Stimulated activated CD4-positive, alpha-beta T cell treated with anti-CD3 and anti-CD28 coated beads, Interleukin-15, amount 100 ng/mL, for 1 hour (primary cell): ENCODE measurements at places on chromosomes 11 and 22.

DNA sequence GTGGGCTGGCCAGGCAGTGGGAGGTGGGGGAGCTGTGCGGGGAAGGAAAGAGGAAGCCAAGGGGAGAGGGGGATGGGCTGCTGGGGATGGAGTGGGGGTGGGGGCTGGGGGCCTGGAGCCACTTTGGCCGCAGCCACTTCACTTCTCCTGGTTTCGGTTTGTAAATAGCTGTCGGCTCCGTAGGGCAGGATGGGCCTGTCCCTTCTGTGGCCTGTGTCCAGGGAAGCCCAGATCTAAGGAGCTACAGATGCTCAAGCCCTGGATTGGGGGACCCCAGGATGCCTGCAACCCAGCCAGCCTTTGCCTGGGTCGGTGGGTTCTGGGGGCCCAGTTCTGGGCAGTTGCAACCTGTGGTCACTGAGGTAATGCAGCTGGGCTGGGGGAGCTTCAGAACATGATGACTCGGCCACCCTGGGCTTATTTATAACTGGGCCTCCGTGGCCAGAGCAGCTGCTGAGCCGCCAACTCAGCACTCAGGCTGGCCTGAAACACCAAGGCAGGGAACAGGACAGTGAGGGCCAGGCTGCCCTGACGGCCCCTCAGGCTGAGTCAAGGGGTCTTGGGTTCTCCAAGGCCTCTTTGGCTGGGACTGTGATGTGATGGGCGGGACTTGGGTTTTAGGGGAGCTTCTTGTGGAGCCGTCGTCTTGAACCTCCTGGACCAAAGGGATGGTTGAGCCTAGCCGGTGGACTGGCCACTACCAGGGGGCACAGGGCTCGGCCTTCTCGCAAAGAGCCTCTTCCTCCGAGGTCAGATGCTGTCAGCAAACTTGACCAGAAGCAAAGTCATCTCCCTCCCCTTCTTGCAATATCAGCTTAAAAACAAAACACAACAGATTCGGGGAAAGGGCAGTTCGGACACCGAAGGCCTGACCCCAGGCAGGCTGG is 15.0 kb upstream of the SLC39A13 start:
- no peak for DNase-seq

DNA sequence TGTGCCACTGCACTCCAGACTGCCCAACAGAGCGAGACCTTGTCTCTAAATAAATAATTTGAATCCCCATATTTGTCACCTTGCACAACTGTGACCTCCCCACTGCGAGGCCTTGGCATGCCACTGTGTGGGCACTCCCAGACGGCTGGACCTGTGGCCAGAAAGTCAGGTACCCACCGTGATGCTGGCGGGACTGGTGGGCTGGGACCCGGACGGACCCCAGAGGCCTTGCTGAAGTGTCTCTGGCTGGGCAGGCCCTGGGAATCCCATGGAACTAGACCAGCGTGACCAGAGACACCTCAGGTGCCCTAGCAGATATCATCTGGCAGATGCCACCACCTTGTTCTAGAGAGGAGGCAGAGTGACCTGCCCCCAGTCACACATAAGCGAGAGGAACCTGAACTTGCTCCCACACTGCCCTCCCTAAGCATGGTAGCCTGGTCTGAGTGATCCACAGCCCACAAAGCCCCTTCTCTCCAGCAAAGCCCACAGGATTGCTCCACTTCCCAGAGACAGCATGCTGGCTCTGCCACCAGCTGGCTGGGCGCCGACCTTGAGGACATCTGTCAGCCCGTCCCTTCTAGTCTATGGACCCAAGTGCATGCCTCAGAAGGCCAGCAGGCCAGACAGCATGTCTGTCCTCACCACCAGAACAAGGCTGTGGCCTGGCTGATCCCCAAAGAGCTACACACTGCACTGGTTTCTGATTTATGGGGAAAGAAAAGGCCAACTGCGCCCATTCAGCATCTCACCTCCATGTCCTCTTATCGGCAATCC is 9.5 kb downstream of the MACROD1 start:
- no peak for DNase-seq

DNA sequence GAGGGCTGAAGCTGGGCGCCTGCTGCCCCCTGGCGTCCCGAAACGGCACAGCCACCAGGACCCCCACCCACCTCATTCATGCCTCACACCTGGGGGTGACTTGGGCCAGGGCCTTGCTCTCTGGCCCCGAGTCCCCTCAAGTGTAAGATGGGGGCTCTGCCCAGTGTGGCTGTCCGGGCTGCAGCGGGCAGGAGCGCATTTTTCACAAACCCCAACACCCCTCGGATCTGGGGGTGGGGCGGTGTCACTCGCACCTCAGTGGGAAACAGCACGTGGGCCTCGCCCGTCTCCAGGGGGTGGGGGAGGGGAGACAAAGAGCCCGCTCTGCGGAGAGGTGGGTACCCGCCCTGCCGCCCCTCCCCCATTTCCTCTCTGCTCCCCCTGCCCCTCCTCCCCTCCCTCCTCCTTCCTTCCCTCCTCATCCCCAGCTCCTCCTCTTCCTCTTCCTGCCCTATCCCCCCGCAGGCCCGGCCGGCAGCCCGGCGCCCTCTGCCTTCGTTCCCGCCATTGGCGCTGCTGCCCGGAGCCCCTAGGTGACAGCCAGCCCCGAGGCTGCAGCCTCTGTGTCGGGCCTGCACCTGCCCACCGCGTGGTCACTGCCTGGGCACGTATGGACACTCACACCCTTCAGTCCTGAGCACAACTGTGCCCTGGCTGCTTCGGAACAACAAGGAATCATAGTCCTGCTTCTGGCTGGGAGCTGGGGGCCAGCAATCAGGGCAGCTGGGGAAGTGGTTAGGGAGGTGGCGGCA is 6.8 kb upstream of the CDKN1C start:
- DNase-seq: peak; percentile 37

DNA sequence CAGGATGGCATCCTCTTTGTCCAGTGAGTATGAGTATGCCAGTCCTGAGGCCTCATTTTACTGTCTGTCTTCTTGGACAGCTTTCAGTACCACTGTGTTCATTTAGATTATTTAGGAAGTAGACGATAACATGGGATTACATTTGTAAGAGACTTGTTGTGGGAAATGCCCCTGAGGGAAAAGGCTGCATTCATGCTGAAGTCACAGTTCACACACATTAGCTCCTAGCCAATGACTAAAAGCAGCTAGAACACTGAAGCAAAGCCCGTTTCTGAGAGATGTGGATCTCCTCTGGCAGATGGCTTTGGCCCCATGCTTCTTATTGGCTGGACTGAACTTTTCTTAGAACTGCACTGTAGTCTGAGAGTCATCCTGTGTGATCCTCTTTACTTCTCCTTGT is 242.4 kb downstream of the FAM76B start:
- DNase-seq: no peak

DNA sequence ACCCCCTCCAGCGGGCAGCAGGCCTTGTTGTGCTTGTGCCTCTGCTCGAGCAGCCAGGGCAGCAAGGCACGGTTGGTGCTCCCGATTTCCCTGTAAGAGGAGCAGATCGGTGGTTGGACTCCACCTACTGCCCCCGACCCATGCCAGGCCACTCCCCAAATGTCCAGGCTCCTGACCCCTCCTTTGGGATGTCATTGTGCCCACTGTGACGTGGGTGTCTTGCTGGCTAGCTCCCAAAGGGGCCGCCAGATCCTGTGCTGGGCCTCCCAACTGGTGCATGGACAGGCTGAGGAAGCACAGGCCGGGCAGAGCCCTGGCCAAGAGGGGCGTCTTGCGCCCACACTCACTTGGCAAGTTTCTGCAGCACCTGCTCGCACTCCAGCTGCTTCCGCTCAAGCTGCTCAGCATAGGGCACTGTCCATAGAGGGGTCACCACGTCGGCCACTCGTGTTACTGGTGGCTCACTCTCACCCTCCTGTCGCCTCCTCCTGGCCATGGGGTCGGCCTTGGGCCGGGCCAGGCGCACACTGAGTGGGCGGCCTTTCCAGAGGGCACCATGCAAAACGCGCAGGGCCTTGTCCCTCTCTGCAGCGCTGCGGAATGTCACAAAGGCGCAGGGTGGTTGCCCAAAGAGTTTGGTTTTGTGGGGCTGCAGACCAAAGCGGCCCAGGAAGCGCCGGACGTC is at the start of gene RANBP1:
TSS of gene RANBP1 (plus strand) at position 414 of the 685 bp plus-strand sequence. CDS start at position 495, 81 bp downstream.
- no peak for DNase-seq

DNA sequence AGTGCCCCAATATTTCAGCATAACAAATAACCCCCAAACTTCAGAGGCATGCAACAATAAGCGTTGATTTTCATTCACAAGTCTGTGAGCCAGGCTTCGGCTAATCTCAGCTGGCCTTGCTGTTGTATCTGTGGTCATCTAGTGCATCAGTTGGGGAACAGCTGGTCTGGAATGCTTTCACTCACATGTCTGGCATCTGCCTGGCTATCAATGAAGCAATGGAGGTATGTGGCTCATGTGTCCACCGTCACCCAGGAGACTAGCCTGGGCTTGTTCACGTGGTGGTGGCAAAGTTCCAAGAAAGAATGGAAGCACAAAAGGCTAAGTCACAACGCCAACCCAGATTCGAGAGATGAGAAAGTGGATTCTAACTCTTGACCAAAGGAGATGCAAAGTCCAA is 304.8 kb upstream of the ISX start:
- no peak for DNase-seq

DNA sequence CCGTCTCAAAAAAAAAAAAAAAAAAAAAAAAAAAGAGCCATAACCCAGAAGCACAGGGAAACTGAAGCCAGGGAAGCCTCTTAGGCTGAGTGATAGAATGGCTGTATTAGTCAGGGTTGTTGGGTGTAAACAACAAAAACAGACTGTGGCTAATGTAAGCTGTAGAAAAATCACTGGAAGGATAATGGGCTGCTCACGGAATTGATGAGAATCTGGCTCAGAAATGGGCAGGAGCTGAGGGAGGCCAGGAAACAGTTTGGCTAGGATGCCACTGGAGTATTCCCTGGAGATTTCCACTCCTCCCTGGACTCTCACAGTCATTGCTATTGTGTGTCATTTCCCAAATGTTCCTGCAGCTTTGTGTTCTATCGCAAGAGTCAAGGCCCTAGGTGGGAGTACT is 22.4 kb downstream of the SLC22A6 start:
- no peak for DNase-seq

GRCh38 chr11:36933481-36933880 is 335.4 kb upstream of the RAG2 start:
- DNase-seq: no peak

DNA sequence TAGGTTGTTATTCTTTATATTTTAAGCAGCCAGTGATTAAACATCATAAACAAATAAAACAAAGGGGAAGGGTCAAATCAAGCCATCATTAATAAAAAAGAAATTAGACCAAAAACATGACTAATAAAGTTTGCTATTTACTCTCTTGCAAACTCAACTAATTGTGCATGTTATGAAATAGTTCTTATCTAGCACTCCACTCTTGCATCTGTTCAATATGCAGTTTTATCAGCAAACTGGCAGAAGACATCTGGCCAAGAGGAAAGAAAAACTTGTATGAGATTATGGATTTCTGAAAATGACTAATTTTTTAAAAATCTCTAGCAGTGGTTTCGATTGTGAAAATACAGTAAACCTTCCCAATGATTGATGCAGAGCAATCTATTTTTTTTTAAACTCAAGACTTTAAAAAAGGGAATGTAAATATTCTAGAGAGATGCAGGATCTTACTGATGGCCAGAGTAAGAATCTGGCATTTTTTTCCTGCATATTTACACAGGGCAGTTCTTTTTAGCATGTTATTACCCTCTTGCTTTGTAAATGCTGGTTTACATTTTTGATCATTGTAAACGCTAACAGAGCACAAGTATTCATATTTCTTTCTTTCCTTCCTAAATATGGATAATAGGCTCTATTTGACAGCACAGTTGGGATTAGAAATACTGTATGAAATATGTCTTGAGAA is 83.3 kb downstream of the GRIA4 start:
- no peak for DNase-seq

DNA sequence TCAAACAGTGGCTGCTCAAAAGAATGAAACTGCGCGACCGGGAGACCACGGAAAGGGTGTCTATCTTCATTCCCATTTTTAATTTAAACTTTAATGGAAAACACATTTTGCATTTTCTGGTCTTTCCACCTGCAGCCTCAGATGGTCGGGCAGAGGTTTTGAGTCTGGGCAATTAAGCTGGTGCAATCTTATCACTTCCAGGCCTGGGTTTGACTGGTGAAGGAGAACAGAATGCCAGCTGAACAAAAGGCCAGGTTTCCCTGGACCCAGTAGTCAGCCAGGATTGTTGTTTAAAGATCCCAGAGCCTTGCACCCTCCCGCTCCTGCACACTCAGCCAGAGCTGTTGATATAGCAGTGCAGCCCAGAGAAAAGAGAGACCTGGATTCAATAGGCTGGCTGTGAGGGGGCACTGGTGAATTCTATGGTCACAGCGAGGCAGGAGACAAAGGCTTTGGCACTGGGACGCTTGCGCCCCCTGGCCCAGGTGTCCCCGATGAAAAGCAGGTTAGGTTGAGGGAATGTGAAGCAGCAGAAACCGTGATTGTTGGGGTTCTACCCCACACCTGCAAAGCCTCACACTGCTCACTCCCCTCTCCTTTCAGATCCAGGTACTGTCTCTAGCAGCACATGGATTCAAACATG is 83.6 kb downstream of the FLI1 start:
- DNase-seq: no peak

DNA sequence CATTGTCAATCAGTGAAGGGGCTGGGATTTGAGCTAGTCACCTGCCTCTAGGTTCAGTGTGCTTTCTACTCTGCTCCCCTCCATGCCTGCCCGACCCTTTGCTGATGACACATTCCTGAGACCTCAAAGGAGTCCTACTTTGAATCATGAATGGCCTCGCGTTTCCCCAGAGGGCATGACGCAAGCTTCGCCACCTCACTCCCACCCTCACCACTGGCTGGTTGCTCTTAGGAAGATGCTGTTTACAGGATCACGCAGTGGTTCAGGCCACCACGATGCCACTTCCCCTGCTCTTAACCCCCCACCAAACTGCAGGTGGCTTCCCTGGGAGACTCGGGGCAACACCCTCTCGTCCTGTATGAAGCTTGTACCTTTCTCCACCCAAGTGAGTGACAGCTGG is 62.9 kb upstream of the B3GAT1 start:
- no peak for DNase-seq

GRCh38 chr11:105553025-105553424 is 56.8 kb upstream of the GRIA4 start:
- no peak for DNase-seq

DNA sequence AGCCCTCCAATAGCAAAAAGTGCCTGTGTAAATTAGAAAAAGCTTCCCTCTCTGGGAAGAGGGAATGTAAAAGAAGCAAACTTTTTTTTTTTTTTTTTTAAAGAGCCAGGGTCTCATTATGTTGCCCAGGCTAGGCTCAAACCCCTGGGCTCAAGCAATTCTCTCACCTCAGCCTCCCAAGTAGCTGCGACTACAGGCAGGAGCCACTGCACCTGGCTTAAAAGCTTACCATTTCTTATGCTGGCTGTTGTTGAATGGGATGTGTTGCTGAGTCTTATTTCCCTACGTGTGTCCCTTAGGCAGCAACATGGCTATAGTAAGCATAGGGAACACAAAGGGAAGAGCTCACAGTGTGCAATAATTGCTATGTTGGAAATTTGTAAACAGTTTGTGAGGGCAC is 225.5 kb upstream of the CCDC90B start:
- no peak for DNase-seq
